ENCODE measurements at places on chromosomes 4 and X. TPM values are rescaled to one million over a fixed set of nuclear protein-coding genes. Genes with fewer than 3 reads are reported as not detected.

PABPC1L2B gene
- polyA plus RNA-seq, result not detected

PLAC1 gene
- 1.4 TPM for polyA plus RNA-seq

SLC2A9 gene
- polyA plus RNA-seq, result 0.76 TPM

HNRNPH2 gene
- polyA plus RNA-seq, result 86.5 TPM

GAGE12J gene
- not detected for polyA plus RNA-seq

GRCh38 chrX:103488332-103488731, 31.0 kb downstream of the RAB40A start:
- DNase-seq, result peak; percentile 15

DNA sequence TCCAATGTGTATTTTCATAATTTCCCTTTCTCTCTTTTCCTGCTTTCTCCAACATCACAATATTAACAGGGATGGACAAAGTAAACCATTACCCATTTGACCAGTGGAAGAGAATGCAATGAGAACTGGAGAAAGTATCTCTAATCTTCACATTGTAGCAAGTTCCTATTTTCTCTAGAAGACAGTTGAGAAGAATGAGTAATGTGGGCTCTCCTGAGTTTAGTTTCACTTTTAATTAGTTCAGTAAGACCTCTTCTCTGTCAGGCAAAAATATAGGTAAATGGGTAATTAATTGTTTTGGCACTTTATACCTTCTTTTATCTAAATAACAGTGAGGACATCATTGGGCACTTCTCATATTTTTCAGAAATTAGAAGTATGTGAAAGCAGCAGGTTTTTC, 602.0 kb downstream of the GLUD2 start:
- DNase-seq, result no peak

- no peak for DNase-seq
Measured at GRCh38 chr4:151810476-151810875, 49.7 kb upstream of the GATB start.

DNA sequence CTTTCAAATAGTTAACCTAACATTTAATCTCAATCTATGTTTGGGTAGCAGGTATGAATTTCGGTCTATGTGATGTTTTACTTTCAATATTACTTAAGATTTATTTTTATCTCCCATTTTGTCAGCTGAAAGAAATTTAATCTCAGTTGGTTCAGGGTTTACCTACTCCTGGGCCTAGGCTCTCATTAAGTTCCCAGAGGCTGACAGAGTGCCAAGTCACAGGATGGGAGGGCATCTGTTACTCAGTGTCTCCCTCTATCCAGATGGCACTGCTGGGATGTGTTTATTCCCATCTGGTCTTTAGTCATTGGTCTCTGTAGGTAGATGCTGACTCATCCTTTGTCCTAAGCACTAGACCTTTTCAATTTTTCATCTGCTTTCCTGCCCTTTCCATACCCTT, 129.4 kb upstream of the ARSJ start:
- DNase-seq, result no peak

- DNase-seq, result peak; percentile 33
Measured at GRCh38 chr4:183098019-183098722, 886 bp upstream of the WWC2 start.

- no peak for DNase-seq
Measured at GRCh38 chr4:98662626-98663225, 4.3 kb upstream of the TSPAN5 start.

- no peak for DNase-seq
Measured at GRCh38 chrX:139058831-139059495, 347.4 kb upstream of the FGF13 start.

- no peak for DNase-seq
Measured at GRCh38 chrX:26032111-26032912, 105.8 kb upstream of the MAGEB18 start.

GRCh38 chr4:183416879-183417755, 27.3 kb upstream of the CDKN2AIP start:
- DNase-seq, result no peak

DNA sequence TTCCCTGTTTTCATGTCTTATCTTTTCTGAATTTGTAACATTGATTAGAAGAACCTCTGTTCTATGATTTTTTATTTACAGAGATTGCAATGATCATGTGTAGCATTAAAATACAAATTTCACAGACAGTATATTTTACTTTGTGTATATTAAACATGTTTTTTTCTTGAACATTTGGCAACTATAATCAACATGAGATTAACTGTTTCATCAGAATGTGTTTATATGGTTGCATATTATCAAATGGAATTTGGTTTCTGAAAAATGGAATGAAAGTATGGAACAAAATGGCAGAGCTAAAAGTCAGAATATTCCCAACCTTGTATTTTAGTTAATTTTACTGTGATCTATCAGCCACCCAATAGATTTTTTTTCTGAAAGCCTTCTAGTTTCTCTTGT, 19.9 kb downstream of the ARSJ start:
- no peak for DNase-seq
